Left ventricle myocardium inferior (tissue), 1 donor: ENCODE measurements at places on chromosomes 1 and 21.

DNA sequence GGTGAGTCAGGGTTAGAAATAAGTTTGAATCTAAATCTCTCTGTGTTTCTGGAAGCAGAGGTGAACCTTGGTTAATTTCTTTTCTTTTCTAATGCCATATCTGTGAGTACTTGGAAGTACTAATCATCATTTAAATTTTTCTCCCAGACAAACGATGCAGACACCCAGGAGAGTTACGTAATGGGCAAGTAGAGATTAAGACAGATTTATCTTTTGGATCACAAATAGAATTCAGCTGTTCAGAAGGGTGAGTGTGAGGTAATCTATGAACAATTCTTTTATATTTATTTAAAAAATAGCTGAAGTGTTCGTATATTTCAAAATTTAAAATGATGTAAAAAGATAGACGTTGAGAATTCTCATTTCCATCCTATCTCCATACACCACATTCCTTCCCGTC lies 11.2 kb downstream of the C4BPA start:
- no peaks in the 10 kb centered on the region for H3K36me3 ChIP-seq
- DNase-seq = no peak
- H3K4me3 ChIP-seq = no peak overlapping the region
- no peaks in the 10 kb centered on the region for H3K27me3 ChIP-seq

- no peaks in the 10 kb centered on the region for H3K4me1 ChIP-seq
- H3K4me3 ChIP-seq = no peak overlapping the region
- no peaks in the 10 kb centered on the region for H3K36me3 ChIP-seq
- H3K27ac ChIP-seq = no peak overlapping the region
These were observed 65.1 kb downstream of the MSH4 start for GRCh38 chr1:75861831-75862230.

DNA sequence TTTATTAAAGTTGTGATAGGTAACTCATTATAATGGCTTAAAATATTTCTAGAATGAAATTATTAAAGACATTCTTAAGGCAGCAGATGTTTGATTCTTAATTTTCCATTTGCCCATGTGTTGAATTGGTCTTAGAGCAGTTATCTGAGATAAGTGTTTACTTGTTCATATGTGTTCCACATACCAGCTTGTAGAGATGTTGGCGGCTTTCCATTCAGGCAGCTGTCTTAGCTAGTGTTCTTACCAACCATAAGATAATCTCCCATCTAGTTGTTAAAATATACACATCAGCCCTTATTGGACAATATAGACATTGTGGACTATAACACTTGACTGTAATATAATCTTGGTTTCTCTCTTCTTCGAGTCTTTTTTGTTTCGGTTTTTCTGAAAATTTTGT lies 1372.9 kb upstream of the ADGRL2 start:
- H3K27ac ChIP-seq = no peak overlapping the region
- H3K27me3 ChIP-seq = no peaks in the 10 kb centered on the region
- H3K36me3 ChIP-seq = no peaks in the 10 kb centered on the region

DNA sequence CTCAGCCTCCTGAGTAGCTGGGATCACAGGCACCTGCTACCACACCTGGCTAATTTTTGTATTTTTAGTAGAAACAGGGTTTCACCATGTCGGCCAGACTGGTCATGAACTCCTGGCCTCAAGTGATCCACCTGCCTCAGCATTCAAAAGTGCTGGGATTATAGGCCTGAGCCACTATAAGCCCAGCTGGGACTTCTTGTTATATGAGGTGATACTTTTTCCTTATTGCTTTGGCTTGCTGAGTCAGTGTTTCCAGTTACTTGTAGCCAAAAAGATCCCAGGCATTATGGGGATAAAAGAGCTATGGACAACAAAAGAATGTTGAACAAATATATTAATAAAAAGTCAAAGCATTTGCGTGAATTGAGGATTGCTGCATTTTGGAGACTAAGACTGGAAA lies 69.9 kb upstream of the LPGAT1 start:
- no peak overlapping the region for H3K27ac ChIP-seq
- no peaks in the 10 kb centered on the region for H3K4me1 ChIP-seq
- DNase-seq = no peak
- H3K36me3 ChIP-seq = no peaks in the 10 kb centered on the region
- H3K27me3 ChIP-seq = peaks cover 8% of the 10 kb centered on the region

DNA sequence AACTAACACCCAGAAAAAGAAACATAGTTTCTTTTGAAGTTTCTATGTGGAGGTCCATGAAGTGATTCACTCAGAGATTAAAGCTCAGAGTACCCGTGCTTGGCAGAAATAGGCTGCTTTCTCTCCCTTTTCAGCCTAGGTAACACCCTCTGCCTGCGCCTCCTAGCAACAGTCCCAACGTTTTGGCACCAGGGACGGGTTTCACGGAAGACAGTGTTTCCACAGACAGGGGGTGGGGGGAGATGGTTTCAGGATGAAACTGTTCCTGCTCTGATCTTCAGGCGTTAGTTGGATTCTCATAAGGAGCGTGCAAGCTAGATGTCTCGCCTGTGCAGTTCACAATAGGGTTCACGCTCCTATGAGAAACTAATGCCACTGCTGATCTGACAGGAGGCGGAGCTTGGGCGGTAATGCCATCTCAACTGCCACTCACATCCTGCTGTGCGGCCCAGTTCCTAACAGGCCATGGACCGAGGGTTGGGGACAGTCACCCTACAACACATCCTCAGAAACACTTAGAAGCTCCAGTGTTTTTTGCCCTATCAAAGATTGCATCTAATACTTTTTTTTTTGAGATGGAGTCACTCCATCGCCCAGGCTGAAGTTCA lies 53.2 kb downstream of the CHML start:
- no peak for DNase-seq
- no peak overlapping the region for H3K27ac ChIP-seq
- no peaks in the 10 kb centered on the region for H3K4me1 ChIP-seq
- H3K27me3 ChIP-seq = no peaks in the 10 kb centered on the region

DNA sequence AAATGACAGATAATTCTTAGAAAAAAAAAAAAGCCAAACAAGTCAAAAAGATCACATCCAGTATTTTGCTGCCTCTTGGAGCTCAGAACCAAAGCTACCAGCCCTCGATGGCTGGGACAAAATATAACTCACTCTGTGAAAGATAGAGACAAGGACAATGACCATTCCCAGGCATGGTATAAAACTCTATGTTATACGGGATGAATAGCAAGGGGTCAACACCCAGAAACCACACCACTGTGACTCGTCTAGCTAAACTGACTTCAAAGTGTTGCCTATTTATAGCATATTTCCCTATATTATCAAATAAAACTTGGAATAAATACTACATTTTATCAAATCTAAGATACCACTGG lies 10.1 kb downstream of the TMEM63A start:
- DNase-seq = no peak
- H3K4me3 ChIP-seq = no peak overlapping the region
- no peak overlapping the region for H3K27ac ChIP-seq
- H3K4me1 ChIP-seq = peaks cover 18% of the 10 kb centered on the region
- H3K27me3 ChIP-seq = no peaks in the 10 kb centered on the region
